Lung microvascular endothelial cell (primary cell): ENCODE measurements at places on chromosomes 4 and X.

DNA sequence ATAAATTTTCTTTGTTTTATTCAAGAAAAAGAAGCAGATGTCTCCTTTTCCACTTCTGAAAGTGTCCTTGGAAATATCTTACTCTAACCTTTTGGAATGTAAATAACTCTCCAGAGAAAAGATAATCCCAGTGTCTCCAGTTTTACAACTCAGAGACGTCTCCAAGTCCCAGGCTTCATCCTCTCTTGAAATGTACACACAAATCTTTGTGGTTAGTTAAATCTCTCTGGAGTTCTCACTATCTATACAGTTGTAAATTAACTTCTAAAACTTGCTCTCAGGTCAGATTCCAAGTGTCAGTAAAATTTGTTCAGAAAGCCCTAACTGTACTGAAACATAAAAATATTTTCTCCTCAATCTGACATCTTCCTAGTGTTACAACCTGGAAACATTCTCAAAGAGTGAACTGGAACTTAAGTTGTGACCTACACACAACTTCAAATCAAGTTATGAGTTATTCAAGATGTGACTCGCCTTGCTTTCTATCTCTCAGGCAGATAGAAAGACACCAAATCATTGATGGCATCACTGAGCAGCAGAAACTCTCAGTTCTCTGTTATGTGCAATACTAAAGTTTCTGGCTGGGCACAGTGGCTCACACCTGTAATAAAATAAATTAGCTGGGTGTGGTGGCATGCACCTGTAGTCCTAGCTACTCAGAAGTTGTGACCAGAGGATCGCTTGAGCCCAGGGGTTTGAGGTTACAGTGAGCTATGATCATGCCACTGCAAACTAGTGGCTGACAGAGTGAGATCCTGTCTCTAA, 284.2 kb downstream of the RCHY1 start:
- DNase-seq: no peak

DNA sequence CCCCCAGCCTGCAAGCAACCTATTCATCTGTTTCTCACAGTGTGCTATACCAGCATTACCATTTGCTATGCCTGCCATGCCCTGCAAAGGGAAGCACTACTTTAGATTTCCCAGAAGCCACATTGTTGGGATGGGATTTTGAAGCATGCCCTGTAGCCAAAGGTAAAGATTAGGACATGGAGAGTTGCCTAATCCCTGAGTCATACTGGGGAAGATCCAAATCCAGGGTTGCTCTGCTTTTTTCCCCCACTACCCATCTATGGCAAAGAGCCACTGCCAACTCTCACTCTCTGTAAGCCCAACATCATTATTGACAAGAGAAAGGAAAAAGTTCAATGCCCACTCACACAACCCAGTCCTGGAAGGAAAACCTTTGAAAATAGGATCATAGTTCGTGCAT, 36.7 kb upstream of the TMEM164 start:
- no peak for DNase-seq

- DNase-seq: peak; percentile 77
Measured at GRCh38 chr4:165325732-165326512, 1.5 kb upstream of the MSMO1 start.

- DNase-seq: no peak
Measured at GRCh38 chr4:80438016-80438415, 102.5 kb downstream of the CFAP299 start.

DNA sequence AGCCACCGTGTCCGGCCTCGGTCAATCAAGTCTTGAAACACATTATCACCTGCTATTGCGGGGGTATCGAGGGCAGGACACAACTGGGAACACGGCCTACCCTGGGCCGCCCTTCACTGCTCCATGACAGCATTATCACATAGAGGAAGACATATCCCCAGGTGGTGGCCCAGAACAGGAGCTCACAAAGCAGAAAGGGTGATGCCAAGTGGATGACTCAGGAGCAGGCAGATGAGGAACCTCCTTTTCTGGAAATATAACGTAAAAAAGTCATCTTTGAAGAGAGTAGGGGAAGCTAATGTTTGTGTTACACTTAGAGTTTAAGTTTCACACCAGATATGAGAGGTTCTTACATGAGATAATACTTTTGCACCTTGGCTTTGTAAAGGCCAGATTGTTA, 5.3 kb upstream of the SUPT20HL1 start:
- DNase-seq: peak; percentile 35

GRCh38 chr4:152661649-152662048, 18.1 kb downstream of the TMEM154 start:
- no peak for DNase-seq

GRCh38 chrX:17580539-17581152, 156.6 kb upstream of the SCML1 start:
- no peak for DNase-seq

DNA sequence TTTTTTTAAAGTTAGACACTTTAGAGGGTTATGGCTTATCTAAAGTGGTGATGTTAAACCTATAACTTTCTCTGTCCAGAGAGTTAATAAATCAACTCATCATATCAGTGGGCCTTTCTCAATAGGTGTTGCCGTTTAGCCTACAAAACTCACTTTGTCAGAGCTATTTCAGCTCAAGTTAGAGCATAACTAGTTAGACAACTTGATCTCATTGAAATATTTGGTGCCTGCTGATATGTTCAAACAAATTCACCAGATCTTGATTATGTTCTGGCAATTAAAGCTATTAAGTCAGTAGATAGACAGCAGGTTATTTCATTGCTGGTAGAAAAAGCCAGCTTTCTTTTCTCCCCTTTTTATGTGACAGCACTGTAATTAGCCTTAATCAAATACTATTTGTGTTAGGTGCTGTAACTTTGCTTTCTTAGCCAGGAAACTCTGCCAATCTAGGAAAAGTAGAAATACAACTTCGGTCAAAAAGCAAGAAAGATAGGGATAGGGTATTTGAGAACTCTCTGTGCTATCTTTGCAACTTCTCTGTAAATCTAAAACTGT, 191.8 kb downstream of the MAML3 start:
- no peak for DNase-seq

DNA sequence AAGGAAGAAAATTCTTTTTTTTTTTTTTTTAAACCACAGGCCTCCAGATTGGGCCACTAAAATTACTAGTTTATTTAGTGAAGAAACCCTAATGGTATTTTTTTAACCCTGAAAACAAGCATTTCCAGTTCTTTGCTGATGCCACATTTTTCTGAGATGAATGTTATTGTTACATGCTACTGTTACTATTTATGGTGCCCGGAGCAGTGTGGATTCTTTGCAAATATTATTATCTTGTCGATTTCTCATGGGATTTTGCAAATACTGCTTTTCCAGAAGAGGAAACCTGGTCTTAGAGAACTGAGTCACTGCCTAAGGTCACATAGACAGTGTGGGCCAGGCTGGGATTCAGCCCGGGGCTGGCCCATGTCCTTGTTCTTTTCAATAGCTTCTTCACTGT, 8.7 kb upstream of the ALAS2 start:
- no peak for DNase-seq

DNA sequence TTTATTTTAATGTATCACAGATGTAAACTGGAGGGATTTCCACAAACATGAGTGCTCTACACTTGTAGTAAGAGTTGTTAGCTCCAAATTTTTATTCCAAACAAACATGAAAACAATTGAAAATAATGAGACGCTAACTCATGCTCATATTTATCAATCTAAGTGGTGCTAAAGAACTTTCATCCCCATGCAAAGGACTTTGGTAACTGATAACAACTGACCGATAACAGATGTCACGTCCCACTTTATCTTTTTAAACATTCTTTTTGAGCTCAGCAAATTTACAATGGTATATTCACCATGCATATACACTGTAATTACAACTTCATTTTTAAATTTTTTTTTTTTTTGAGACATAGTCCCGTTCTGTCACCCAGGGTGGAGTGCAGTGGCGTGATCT, 15.6 kb upstream of the MAOA start:
- DNase-seq: no peak

GRCh38 chr4:140163029-140163810, 9.2 kb upstream of the MAML3 start:
- peak; percentile 66 for DNase-seq

- no peak for DNase-seq
Measured at GRCh38 chr4:99008051-99008450, 12.5 kb downstream of the METAP1 start.

DNA sequence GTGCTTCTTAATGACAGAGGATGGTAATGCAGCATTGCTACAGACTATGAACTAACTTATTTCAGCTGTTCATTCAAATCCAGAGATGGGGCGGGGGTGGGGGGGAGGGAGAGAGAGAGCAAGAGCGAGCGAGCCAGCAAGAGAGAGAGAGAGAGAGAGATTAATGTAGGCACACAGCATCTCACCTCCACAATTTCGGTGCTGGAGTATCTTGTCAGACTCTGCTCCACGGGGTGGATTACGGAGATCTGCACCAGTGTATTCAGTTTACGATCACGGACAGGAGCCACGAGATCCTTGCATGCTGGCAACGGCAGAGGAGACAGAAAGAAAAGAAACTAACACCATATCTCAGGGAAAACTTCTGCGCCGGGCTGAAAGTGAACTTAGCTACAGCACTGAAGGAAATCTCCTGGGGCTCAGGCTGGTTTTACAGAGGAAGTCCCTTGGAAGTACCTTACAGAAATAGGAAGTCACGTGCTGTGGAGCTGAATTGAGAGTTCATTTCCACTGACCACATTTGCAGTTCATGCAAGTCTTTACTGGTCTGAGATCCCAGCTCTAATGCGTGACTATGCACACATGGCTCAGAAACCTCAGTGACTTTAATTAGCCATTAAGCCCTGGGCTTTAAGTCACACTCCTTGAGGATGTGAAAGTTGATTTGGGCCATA, 440.9 kb downstream of the INPP4B start:
- peak; percentile 69 for DNase-seq

GRCh38 chr4:112564706-112565270, 48.8 kb upstream of the NEUROG2 start:
- no peak for DNase-seq

GRCh38 chr4:161988946-161989345, 174.9 kb downstream of the FSTL5 start:
- no peak for DNase-seq

GRCh38 chr4:150423074-150423473, 158.9 kb upstream of the MAB21L2 start:
- no peak for DNase-seq

DNA sequence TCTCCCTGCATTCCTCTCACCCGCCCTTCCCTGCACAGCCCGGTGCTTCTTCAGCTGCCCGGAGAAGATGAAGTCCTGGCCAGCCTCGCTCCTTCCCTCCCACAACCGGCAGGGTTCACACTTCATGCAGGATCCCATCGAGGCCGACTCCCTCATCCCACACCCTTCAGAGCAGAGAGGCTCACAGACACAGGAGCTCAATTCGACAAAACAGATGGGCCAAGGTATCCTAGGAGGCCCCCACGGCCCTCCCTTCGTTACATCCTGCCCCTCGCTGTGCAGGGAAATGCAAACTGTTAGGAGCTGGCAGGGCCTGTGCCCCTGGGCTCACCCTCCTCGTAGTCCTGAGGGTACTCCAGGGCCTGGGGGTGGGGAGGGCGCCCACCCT, 238.1 kb downstream of the DHRSX start:
- DNase-seq: no peak

DNA sequence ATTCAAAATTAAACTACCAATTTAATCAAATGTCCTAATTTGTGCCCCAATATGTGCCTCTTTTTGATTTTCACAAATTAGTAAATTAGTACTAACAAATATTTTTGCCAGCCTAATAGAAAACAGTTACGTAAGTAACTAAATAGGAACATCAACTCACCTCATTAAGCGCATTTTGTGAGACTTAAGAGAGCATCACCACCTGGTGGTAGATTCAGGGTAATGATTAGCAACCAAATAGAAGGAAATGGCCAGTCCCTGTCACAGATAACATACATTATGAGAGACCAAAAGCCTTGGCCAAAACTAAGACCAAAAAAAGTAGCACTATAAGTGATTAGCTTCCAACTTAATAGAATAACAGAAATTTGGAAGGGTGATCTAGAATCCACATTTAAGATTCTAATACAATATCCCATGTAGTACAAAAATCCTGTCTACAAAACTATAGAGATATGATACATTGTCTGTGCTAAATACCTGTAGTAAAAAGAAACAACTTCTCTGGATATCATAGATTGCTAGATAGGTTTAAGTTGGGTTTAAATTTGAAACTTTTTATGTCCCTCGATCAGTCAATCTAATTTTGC, 46.7 kb downstream of the C4orf46 start:
- peak; percentile 75 for DNase-seq

- peak; percentile 88 for DNase-seq
Measured at GRCh38 chr4:140252742-140253555, 99.0 kb upstream of the MAML3 start.

- DNase-seq: peak; percentile 70
Measured at GRCh38 chrX:149512225-149512885, 7.2 kb upstream of the IDS start.

- DNase-seq: no peak
Measured at GRCh38 chr4:46781434-46782092, 127.5 kb downstream of the COX7B2 start.

GRCh38 chr4:148238086-148238485, 204.1 kb downstream of the NR3C2 start:
- peak; percentile 8 for DNase-seq

GRCh38 chr4:117691572-117692351, 342.5 kb upstream of the NDST3 start:
- no peak for DNase-seq

DNA sequence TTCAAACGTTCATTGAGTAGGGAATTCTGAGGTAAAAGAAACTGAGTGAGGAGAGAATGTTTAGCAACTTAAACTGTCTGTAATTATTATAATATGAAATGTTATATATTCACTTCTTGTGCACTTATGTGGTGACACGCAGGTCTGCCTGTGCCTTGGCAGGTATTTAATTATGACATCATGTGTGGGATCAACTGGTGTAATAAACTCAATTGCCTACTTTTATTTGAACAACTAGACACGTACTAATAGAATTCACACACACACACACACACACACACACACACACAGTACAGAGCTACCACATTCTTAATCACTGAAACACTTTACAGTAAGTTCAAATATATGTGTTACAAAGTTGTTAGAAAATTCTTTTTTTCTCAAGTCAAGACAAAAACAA, 20.7 kb upstream of the SLC25A31 start:
- no peak for DNase-seq

- DNase-seq: no peak
Measured at GRCh38 chr4:79851625-79852304, 221.3 kb downstream of the ANTXR2 start.

DNA sequence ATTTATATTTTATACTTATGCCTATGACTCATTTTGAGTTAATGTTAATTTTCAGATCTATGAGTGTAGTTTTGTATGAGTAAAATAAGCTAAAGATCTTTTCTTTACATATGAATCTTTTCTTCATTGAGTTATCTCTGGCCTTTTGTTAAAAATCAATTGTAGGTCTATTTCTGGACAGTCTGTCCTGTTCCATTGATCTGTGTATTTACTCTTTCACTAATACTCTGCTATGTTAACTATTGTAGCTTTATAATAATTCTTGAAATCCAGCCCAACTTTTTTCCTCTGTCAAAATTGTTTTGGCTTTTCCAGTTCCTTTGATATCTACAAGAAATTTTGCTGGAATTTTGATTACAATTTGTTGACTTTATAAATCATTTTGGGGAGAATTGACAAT, 177.0 kb downstream of the RBM46 start:
- no peak for DNase-seq

- no peak for DNase-seq
Measured at GRCh38 chr4:98290511-98290910, 29.3 kb downstream of the RAP1GDS1 start.
